ENCODE measurements at places on chromosomes 2 and 18.

- peak; percentile 66 for DNase-seq
These were observed 521.2 kb upstream of the FANCL start for GRCh38 chr2:58762176-58762781.

DNA sequence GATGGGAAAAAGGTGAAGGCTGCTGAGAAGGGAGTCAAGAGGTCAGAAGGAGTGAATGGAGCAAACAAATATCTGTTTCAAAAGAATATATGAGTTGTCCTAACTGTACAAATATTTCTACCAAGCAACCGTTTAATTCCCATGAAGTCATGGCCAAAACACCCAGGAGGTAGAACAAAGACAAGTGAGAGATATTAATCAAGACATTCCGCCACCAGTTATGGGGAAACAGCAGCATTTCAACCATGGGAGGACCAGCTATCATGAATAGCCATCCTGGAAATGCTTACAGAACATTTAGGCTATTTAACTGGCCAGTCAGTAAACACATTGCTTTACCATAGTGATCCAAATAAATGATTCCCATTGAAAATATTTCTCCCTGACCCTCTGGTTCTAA lies 396.3 kb downstream of the IRS1 start:
- no peak for DNase-seq

DNA sequence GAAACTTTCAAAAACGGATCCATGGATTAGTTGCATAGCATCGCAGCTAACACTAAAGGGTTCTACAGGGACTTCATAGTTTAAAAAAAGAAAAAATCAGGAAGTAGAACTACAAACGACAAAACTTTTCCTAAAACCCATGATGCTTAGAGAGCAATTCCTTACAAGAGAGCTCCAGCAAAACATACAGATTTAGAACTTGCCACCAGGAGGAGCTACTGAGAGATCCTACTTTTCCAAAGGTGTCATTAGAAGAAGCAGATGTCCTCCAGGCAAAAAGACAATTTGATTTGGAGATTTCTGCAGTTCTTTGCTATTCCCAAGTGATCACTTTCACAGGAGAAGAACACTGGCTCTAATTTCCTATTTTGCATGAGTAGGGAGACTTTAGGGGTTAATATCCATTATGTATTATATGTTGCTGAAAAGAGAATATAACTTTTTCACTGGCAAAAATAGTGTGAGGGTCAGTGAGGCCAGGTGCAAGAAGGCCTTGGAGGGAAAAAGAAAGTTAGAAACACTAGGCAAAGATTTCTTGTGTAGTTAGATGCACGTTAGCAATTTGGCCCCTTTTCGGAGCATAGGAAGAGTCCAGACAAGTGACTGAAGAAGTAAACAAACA lies 436.2 kb downstream of the SUCLG1 start:
- DNase-seq, result peak; percentile 57

GRCh38 chr2:38191516-38191915 lies 115.6 kb upstream of the CYP1B1 start:
- DNase-seq, result no peak

DNA sequence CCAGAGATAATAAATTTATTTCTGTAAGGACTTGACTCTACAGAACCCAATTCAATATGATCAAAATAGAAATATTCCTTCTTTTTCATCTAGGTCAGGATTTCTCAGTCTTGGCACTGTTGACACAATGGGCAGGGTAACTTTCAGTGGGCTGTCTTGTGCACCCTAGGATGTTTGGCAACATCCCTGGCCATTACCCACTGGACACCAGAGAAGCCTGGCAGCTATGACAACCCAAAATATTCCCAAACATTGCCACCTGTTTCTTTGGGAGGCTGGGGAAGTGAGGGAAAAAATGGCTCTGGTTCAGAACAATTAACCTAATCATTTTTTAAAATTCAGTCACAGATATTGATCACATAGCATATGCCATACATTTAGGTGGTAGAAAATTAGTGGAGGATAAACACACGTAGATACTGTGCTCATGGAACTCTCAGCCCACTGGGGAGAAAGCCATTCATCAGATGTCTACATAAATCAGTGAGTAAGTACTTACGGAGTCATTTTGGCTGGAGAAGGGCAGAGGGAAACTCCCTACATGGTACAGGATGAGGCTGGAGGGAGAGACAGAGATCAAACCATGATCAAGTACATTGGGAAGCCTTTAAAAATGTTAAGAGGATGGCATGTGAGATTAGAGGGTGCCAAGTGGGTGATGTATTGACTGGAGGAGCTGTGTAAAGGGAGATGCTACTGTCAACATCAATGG lies 718 bp upstream of the TNP1 start:
- no peak for DNase-seq

GRCh38 chr2:9201185-9201891 lies 5.3 kb upstream of the ASAP2 start:
- no peak for DNase-seq

DNA sequence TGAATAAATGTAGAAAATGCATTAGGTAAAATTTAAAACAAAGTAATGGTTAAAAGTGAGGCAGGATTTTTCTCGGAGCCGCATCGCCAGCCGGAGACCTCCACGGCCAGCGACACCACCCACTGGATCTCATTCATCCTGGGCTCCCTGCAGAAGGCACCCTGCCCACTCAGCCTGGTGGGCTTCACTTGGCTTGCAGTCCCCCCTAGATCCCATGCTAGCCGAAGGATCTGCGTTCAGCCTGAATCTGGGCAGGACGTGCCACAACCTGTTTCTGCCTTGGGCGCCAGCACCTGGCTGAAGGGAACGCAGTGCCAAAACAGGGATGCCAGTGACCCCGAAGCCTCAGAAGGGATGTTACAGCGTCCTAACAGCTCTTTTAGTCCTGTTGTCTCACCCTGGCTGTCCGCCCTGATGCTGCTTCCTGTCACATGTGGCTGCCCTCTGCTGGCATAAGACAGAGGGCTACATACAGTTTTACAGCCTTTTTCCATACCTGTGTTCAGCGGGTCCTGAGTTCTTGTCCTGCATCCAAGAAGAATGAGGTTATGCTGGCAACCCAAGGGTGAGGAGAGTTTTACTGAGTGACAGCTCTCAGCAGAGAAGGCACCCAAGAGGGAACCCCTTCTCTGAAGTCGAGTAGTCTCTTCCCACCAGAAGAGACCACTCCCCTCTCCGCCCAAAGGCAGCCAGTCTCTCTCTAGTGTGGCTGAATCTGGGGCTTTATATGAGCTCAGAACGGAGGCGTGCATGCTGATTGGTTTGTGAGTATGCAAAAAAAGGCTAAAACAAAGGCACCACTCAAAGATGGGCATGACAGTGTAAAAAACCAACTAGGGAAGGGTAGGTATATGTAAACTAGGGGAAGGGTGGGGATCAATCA lies 173.1 kb upstream of the GYPC start:
- DNase-seq, result no peak

DNA sequence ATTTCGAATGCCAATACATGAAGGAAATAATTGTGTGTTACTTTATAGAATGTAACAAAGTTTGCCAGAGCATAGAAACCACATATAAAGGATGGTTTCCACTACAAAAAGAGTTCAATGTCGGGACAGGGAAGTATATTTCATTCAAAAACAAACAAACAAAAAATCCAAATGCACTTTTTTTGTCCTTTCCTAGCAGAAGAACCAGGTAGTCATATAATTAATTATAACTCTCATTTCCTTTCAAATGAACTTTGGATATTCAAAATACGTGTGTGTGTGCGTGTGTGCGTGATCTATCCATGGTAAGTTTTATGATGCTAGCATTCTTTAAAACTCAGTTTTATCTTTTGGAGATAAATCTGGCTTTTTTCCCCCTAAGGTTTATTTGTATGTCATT lies 8.3 kb downstream of the FN1 start:
- DNase-seq, result no peak

Data from inflammatory macrophage (primary cell).